ENCODE measurements at places on chromosomes 4 and X.

DNA sequence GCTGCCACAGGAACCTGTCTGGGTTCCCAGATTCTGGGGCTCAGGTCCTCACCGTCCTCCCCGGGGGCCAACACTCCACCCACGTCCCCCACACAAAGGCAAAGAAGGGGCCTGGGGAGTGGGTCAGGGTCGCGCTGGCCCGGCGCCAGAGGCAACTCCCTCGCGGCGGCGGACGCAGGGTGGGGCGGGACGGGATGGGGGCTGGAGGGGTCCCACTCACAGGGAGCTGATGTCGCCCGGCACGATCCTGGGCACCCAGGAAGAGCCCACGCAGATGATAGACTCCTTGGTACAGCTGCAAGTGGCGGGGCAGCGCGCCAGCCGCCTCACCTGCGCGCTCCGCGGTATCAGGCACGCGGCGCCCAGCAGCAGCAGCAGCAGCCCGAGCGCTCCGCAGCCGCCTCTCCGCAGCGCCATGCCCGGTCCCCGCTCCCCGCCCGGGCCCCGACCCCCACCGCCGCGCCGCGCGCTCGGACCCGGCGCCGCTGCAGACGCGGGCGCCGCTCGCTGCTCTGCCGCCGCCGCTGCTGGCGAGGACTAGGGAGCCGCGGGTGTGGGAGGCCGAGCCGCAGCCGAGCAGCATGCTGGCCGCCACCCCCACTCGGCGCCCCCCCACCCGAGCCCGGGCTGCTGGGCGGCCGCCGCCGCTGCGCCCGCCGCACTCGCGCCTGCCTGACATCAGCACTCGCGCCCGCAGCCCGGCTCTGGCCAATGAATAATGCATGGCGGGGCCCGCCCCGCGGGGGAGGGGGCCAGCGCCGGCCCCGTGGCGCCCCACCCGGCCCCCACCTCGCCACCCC lies at the start of gene LGI2:
Gene LGI2 (minus strand): TSS at position 670 of the 800 bp plus-strand sequence. CDS start 253 bp downstream, at position 417.
- DNase-seq, result peak; percentile 24

DNA sequence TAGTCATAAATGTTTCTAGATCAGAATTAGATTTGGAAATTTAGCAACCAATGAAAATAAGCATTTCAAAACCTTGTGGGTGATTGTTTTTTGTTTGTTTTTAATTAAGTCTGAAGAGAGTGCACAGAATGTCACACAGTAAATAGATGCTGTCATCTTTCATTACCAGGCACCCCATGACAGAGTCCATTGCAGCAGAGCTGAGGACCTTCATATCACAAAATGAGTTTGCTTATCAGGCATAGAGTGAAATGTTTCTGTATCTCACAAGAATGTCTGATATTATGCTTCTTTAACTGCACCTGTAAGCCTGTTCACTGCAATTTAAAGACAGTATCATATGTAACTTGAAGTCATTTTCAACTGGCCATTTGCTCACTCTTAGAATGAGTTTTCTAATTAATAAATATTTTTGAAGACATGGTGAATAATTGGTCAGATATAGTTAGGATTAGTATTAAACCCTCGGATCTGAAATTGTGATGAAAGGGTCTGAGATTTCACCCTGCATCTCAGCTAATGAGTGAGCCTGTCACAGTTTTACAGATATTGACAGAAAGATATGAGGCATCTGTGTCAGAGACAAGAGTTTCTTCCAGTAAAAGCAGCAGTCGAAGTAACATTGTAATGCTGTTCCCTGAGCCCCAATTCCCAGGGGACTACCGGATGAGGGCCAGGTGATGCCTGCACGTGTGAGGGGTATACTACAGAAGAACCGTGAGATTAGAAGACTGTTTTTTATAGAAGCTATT lies 416.4 kb downstream of the CCSER1 start:
- DNase-seq, result no peak

DNA sequence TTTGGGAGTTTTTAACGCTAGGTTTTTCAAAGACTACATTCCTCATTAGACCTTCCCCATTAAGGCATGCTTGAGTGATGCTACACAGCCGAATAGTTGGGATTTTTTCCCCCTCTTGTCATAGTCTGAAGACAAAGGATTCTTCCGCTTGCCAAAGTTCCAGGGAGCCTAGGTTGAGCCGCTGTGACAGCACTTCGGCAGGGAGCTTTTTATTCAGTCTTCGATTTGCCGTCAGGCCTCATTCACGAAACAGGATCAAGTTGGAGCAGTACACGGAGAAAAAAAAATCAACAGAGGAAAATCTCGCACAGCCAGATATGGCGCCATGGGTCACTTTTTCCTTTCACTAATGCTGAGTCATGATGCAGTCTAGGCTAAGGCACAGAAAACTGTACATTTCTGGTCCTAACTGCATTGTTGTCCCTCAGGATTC lies 24.3 kb downstream of the SHROOM3 start:
- peak; percentile 19 for DNase-seq

DNA sequence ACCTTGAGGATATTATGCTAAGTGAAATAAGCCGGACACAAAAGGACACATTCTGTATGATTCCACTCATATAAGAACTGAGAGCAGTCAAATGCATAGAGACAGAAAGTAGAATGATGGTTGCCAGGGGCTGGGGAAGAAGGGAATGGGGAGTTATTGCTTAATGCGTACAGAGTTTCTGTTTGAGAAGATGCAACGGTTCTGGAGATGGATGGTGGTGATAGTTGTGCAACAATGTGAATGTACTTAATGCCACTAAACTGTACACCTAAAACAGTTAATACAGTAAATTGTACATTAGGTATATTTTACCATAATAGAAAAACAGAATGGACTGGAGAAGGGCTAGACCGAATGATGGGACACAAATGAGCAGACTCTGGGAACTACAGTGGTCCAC lies 15.8 kb downstream of the MAOB start:
- DNase-seq, result no peak

- peak; percentile 49 for DNase-seq
These were observed 5.7 kb downstream of the JAKMIP1 start for GRCh38 chr4:6194458-6195195.

GRCh38 chr4:37389967-37390580 lies 145.5 kb downstream of the NWD2 start:
- DNase-seq, result peak; percentile 42

DNA sequence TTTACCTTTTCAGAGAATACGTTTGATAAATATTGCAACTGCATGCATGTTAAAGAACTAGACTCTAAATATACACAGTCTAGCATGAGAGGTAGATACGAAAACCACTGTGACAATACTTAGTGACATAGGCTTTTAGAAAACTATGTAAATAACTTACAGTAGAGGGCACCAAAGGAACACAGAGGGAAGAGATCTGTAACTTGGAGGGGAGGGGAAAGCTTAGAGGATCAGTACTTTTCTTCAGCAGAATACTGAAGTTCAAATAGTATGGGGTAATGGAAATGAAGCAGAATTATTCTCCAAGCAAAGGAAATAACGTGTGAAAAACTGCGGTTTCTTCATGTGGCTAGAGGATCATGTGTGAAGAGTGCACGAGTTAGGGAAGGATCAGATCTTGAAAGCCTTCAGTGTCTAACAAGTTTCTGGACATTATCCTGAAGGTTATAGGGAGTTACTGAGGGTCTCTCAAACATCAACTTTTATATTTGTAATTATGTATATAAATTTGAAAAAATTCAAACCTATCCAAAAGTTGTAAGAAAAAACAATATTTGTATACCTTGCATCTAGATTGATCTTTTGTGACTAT lies 264.3 kb downstream of the NPFFR2 start:
- DNase-seq, result peak; percentile 44

Measured in midbrain (tissue), 1 donor.